ENCODE measurements at places on chromosomes 12 and 14.
A peak's percentile ranks its signal among the peaks of the same experiment; 100 is the strongest.

DNA sequence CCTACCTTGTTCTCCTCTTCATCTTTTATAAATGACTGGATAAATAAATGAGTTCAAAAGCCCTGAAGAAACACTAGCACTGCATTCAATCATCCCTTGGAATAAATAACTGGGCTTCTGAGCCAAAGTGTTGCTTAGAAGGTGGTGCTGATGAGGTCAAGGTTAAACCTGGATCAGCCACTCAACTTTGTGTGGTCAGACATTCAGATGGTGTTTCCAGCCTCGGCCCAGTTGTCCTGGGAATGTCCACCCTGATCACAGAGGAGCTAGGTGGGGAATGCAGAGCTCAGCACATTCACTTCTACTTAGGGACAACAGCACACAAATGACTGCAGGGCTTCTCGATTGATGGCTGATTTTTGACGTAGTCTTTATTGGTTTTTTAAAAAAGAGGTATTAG is 88.7 kb downstream of the SLC8A3 start:
- peaks cover 20% of the 10 kb centered on the region for H3K27me3 ChIP-seq
- no peak for DNase-seq
- H3K36me3 ChIP-seq: no peaks in the 10 kb centered on the region
- H3K4me1 ChIP-seq: no peaks in the 10 kb centered on the region

DNA sequence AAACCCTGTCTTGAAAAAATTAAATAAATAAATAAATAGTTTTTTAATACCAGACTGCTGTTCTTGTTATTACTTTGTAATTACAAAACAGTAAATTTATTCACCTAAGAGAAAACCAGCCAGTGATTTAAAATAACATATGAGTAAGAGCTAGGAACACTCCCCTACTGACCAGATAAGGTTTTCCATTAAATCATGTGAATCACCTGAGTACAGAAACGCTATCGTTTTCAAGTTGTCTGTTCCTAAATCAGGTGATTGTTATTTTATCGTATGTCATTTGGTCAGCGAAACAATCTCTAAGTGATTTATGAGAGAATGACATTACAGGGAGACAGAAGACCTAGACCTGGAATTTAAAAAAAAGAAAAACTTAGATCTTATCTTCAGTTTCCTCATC is 47.3 kb downstream of the RPS29 start:
- H3K27ac ChIP-seq: no peak overlapping the region
- no peaks in the 10 kb centered on the region for H3K4me1 ChIP-seq
- DNase-seq: no peak
- H3K27me3 ChIP-seq: no peaks in the 10 kb centered on the region
- no peak overlapping the region for H3K4me3 ChIP-seq
- H3K36me3 ChIP-seq: no peaks in the 10 kb centered on the region

GRCh38 chr14:104116288-104116755 is 22.1 kb upstream of the KIF26A start:
- peak; percentile 74 for DNase-seq
- H3K27me3 ChIP-seq: peaks cover 8% of the 10 kb centered on the region
- H3K4me1 ChIP-seq: no peaks in the 10 kb centered on the region
- no peaks in the 10 kb centered on the region for H3K36me3 ChIP-seq
- peak overlapping the region; percentile 19 for H3K4me3 ChIP-seq

- H3K27me3 ChIP-seq: no peaks in the 10 kb centered on the region
- peaks cover 26% of the 10 kb centered on the region for H3K4me1 ChIP-seq
- peak; percentile 14 for DNase-seq
- no peak overlapping the region for H3K4me3 ChIP-seq
Measured at GRCh38 chr12:49750027-49750995, 9.0 kb downstream of the TMBIM6 start.

- no peak overlapping the region for H3K4me3 ChIP-seq
- no peaks in the 10 kb centered on the region for H3K27me3 ChIP-seq
- no peak for DNase-seq
- no peaks in the 10 kb centered on the region for H3K4me1 ChIP-seq
Measured at GRCh38 chr12:41634091-41634490, 446.0 kb downstream of the PDZRN4 start.

- DNase-seq: peak; percentile 32
- no peak overlapping the region for H3K4me3 ChIP-seq
- no peaks in the 10 kb centered on the region for H3K36me3 ChIP-seq
- no peaks in the 10 kb centered on the region for H3K27me3 ChIP-seq
- no peak overlapping the region for H3K27ac ChIP-seq
Measured at GRCh38 chr12:127063339-127064072, 1203.5 kb upstream of the TMEM132C start.

GRCh38 chr12:40232602-40233001 is 7.8 kb downstream of the LRRK2 start:
- H3K4me1 ChIP-seq: no peaks in the 10 kb centered on the region
- no peak overlapping the region for H3K4me3 ChIP-seq
- no peak for DNase-seq
- no peak overlapping the region for H3K27ac ChIP-seq

GRCh38 chr14:32683679-32684078 is 255.0 kb upstream of the NPAS3 start:
- no peaks in the 10 kb centered on the region for H3K4me1 ChIP-seq
- no peak overlapping the region for H3K4me3 ChIP-seq
- no peak overlapping the region for H3K27ac ChIP-seq

DNA sequence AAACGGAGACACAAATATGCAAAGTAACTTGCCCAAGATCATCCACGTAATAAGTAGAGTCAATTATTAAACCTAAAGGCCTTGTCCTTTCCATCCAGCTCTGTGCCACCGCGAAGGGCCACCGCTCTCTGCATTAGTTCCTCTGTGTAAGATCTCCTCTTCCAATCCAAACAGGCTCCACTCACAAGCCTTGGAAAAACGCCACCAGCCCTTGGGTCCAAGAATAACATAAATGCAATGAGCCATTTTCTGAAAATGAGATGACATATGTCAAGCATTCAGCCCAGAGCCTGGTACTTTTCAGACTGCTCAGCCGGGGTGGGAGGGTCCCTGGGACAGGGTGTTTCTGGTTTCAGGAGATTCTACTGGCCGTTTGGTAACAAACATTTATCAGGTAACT is 30.0 kb downstream of the DGLUCY start:
- peaks cover 15% of the 10 kb centered on the region for H3K4me1 ChIP-seq
- H3K4me3 ChIP-seq: no peak overlapping the region
- peak overlapping the region; percentile 41 for H3K27ac ChIP-seq
- H3K36me3 ChIP-seq: peaks cover 12% of the 10 kb centered on the region
- DNase-seq: peak; percentile 69

DNA sequence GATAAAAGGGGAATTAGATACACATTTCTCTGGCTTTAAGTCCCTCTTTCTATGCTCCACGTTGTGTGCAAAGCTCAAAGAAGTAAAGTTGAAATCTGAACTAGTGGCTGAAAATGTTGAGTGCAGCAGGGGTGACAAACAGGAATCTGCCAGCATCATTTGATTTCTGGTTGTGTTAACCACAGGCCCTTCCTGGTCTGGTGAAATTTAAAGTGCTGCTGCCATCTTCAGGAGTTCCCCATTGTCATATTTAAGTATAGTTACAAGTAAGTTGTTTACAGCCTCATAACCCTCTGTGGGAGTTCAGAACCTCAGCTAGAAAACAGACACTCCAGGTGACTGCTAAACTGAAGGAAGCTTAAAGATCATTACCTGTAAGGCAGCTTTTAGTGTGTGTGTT is 90.9 kb upstream of the CCDC196 start:
- H3K27me3 ChIP-seq: no peaks in the 10 kb centered on the region
- no peaks in the 10 kb centered on the region for H3K36me3 ChIP-seq
- no peak for DNase-seq
- H3K27ac ChIP-seq: no peak overlapping the region

DNA sequence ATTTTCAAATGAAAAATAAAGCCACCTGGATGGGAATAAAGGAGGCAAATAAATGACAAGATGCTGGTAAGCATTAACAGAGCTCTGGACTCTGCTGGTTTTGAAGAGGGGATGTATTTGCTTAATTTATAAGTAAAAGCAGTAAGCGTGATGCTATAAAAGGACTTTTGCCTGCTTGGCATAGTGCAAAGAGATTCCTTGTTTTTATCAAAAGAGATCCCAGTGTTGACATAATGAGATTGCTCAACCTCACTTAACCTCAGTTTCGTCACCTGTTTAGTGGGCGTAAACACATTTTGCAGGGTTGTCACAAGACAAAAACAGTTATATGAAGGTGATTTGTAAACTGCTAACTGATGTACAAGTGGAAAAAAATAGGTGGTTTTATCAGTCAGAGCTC is 13.8 kb downstream of the ASCL1 start:
- no peak for DNase-seq
- H3K27me3 ChIP-seq: no peaks in the 10 kb centered on the region

GRCh38 chr12:12676605-12677004 is 19.4 kb downstream of the GPR19 start:
- H3K36me3 ChIP-seq: no peaks in the 10 kb centered on the region
- no peak overlapping the region for H3K27ac ChIP-seq
- H3K4me1 ChIP-seq: peaks cover 13% of the 10 kb centered on the region
- DNase-seq: no peak
- no peaks in the 10 kb centered on the region for H3K27me3 ChIP-seq

- H3K36me3 ChIP-seq: no peaks in the 10 kb centered on the region
- H3K27ac ChIP-seq: no peak overlapping the region
- no peaks in the 10 kb centered on the region for H3K4me1 ChIP-seq
- no peak overlapping the region for H3K4me3 ChIP-seq
- no peak for DNase-seq
Measured at GRCh38 chr12:30989754-30990153, 63.2 kb downstream of the TSPAN11 start.

- no peak overlapping the region for H3K4me3 ChIP-seq
- peaks cover 9% of the 10 kb centered on the region for H3K4me1 ChIP-seq
- no peaks in the 10 kb centered on the region for H3K36me3 ChIP-seq
- H3K27me3 ChIP-seq: no peaks in the 10 kb centered on the region
- DNase-seq: no peak
Measured at GRCh38 chr12:54975272-54975671, 9.3 kb downstream of the TESPA1 start.

DNA sequence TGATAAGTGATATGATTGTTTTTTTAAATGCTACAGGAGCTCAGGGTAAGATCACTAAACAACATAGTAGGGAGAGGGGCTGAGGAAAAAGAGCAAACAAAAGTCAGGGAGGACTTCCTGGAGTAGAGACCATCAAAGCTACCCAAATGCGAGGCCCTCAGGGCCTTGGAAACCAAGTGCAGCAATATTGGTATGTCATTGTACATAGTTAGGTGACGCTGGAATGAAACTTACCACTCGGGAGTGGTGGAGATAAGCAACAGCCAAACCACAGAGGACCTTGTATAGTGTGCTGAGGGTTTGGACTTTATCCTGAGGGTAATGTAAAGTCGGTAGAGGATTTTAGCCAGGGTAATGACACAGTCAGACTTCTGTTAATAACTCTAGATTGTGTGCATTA is 13.8 kb downstream of the KITLG start:
- H3K36me3 ChIP-seq: no peaks in the 10 kb centered on the region
- H3K27me3 ChIP-seq: no peaks in the 10 kb centered on the region
- peak overlapping the region; percentile 25 for H3K27ac ChIP-seq
- peaks cover 72% of the 10 kb centered on the region for H3K4me1 ChIP-seq
- no peak overlapping the region for H3K4me3 ChIP-seq

DNA sequence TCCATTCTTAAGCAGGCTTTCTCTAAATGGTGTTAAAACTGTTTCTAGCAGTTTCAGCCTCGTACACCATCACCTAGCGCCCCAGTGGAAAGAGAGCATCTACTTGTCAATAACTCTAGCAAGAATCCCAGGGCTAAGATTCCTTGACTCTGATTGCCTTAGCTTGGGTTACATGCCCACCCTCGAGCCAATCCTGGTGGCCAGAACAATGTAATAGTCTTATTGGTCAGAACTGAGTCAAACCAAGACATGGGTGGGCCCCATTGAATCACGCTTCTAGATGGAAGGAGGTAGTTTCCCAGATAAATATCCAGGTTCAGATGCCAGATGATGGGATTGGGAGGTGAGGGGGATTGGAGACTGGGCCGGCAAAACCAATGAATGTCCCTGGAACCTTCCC is 55.9 kb upstream of the MED13L start:
- no peaks in the 10 kb centered on the region for H3K27me3 ChIP-seq
- H3K36me3 ChIP-seq: no peaks in the 10 kb centered on the region
- no peaks in the 10 kb centered on the region for H3K4me1 ChIP-seq
- no peak for DNase-seq
- no peak overlapping the region for H3K4me3 ChIP-seq

- no peaks in the 10 kb centered on the region for H3K4me1 ChIP-seq
- H3K27ac ChIP-seq: no peak overlapping the region
- DNase-seq: no peak
- no peaks in the 10 kb centered on the region for H3K36me3 ChIP-seq
Measured at GRCh38 chr12:26555139-26555538, 277.9 kb downstream of the ITPR2 start.

DNA sequence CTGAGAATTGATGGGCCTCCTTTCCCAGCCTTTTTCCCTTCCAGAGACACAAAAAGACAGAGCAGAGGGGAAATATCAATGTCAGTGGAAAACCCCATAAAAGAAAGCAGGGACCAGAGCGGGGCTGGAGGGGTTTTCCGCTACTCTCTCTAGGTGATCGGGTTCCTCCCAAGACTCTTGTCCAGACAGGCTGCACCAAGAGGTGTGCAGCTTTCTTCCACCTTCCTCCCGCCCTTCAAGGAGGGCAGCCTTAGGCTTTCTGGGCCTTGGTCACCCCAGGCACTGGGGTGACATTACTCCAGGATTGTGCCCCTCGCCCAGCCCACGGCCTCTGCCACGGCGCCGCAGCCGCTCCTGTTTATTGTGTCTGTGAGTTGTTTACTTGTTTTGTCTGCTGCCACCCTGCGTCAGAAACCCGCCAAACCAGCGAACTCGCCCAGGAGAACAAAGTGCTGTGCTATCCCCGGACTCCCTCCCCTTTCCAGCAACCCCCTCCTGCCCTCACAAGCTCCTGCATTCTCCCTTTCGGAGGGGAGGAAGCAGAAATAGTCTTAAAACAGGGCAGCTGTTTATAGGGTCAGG is 6.7 kb upstream of the HOXC6 start:
- no peaks in the 10 kb centered on the region for H3K27me3 ChIP-seq
- peak overlapping the region; percentile 90 for H3K27ac ChIP-seq
- H3K4me1 ChIP-seq: peaks cover 69% of the 10 kb centered on the region
- no peaks in the 10 kb centered on the region for H3K36me3 ChIP-seq

- peak; percentile 81 for DNase-seq
- H3K4me3 ChIP-seq: no peak overlapping the region
- no peak overlapping the region for H3K27ac ChIP-seq
- no peaks in the 10 kb centered on the region for H3K4me1 ChIP-seq
- H3K36me3 ChIP-seq: no peaks in the 10 kb centered on the region
Measured at GRCh38 chr14:99265571-99265970, 6.4 kb downstream of the BCL11B start.

GRCh38 chr14:85308531-85309300 is 221.2 kb upstream of the FLRT2 start:
- H3K36me3 ChIP-seq: no peaks in the 10 kb centered on the region
- H3K27ac ChIP-seq: no peak overlapping the region
- no peaks in the 10 kb centered on the region for H3K27me3 ChIP-seq

- DNase-seq: peak; percentile 93
- H3K4me1 ChIP-seq: peaks cover 20% of the 10 kb centered on the region
- no peak overlapping the region for H3K27ac ChIP-seq
- H3K4me3 ChIP-seq: no peak overlapping the region
Measured at GRCh38 chr14:77301103-77301502, 19.6 kb downstream of the POMT2 start.

- no peak overlapping the region for H3K4me3 ChIP-seq
- no peak for DNase-seq
- peaks cover 66% of the 10 kb centered on the region for H3K27me3 ChIP-seq
- H3K4me1 ChIP-seq: no peaks in the 10 kb centered on the region
Measured at GRCh38 chr12:94143951-94144350, 4.4 kb upstream of the PLXNC1 start.

- H3K4me3 ChIP-seq: no peak overlapping the region
- no peaks in the 10 kb centered on the region for H3K4me1 ChIP-seq
- no peak for DNase-seq
- no peaks in the 10 kb centered on the region for H3K27me3 ChIP-seq
Measured at GRCh38 chr12:105681341-105681740, 350.9 kb downstream of the C12orf75 start.

Data from osteoblast (primary cell).